H54 (cell line): ENCODE measurements at places on chromosomes 12 and 14.
A peak's percentile ranks its signal among the peaks of the same experiment; 100 is the strongest.

GRCh38 chr14:100618318-100618693 lies 31.1 kb upstream of the BEGAIN start:
- no peak for DNase-seq

GRCh38 chr12:113684053-113684907 lies 212.6 kb upstream of the LHX5 start:
- DNase-seq: peak; percentile 63

- DNase-seq: no peak
Observed at GRCh38 chr12:51430196-51430895, 5.7 kb downstream of the SLC4A8 start.

DNA sequence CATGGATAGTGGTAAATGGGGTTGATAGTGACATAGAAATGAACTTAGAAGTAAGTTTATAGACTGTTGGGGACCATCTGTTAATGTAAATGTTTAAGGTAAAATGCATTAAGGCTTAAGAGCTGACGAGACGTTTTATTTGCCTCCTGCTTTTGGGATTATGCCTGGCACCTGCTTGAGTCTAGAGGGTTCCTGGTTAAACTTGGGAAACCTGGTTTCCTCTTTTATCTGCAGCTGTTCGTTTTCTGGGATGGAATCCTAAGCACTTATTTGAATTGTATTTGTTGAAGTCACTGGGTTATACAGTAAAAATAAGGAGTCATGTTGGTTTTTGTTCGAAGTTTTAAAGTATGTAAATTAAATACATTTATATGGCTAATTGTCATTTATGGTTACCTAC lies 914.7 kb downstream of the NRXN3 start:
- DNase-seq: no peak

- no peak for DNase-seq
Observed at GRCh38 chr12:15527201-15528080, 205.1 kb downstream of the PTPRO start.

DNA sequence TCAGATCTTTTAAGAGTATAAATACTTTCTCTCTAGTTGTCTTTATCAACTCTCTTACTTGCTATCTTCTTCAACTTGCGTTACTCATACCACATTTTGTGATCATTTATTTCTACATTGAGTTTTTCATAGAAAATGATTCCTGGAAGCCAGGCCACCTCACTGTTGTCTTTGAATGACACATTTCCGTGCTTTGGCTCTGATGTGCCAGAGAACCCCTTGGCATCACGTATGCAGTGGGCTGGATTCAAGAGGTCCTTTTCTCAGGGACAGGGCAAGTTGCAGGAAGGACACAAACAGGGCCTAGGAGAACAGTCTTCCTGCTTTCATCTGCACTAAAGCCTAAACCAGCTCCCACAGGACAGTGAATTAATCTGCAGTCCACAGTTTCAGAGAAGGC lies 70.3 kb upstream of the PYGL start:
- DNase-seq: no peak

DNA sequence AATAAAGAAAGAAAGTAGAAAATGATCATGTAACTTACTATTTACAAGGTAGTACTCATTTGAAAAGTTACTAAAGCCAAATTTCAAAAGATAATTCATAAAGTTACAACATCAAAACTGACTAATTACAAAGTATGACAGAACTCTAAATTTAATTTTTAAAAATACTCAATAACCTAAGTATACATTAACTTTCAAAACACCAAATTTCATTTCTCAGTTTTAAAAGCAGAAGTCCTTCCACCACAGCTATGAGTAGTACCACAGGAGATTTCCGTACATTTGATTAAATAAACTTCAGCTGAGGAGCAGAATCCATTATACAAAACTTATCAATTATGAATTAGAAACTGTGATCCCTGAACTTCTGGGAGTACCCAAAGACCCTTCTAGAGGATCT lies 100.8 kb upstream of the BBS10 start:
- no peak for DNase-seq

DNA sequence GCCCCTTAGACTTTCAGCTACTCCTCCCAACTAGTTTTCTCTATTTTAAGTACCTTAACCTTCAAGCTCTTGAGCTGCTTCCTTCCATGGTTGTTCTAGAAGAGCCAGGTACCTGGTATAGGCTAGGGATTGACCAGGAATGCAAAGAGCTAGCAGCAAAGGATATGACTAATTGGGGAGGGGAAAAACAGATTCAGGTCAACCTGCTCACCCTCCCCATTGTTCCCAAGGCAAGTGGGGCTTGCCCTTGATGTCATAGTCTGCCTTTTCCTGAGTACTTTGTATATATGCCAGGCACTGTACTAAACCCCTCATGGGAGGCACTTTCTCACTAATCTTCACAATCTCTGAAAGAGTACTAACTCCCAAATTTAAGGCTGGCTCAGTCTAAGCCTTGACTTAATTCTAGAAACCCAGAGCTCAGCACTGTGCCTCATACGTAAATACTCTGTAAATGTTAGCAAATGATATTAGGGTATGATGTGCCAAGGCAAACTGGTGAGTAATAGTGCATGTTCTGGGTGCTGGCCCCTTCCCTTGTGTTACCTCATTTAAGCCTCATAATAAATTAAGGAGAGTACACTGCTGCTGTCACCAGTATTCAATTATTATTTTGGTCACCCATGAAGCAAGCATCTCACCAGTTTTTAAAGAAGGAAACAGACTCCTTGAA lies 42.2 kb downstream of the SUDS3 start:
- no peak for DNase-seq

- DNase-seq: no peak
Observed at GRCh38 chr14:101456246-101457175, 104.8 kb upstream of the DIO3 start.

- DNase-seq: no peak
Observed at GRCh38 chr12:98699586-98699985, 54.5 kb downstream of the APAF1 start.

- DNase-seq: no peak
Observed at GRCh38 chr14:102622262-102622885, 29.9 kb downstream of the RCOR1 start.

DNA sequence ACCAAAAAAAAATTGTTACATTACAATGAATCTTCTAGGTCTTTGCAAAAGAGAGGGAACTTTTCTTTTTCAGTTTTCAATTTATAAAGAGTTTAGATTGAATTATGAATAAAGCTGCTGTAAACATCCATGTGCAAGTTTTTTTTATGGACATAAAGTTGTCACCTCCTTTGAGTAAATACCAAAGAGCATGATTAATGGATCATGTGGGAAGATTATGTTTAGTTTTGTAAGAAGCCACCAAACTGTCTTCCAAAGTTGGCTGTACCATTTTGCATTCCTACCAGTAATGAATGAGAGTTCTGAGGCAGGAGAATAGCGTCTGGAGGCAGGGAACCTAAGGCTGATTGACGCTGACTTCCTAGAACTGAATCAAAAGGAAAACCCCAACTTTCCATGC lies 30.2 kb downstream of the LEMD3 start:
- DNase-seq: no peak

GRCh38 chr12:570921-571794 lies 92.1 kb downstream of the NINJ2 start:
- peak; percentile 82 for DNase-seq

DNA sequence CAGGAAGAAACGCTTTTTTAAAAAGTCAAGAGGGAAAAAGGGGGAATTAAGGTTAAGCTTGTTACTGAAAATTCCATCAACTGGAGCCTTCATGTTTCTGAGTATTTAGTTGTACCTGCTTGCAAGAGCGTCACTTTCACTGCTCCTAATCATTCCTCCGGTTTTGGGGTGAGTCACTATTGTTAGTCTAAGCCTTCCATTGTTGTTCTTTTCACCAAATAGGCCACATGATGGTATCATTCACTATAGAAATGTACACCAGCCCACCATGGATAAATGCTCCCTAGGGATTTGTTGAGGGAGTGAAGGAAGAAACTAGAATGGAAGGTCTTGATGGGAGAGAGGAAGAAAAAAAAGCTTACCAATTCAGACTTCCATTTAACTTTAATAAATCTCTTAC lies 3.0 kb downstream of the IL22 start:
- DNase-seq: no peak

DNA sequence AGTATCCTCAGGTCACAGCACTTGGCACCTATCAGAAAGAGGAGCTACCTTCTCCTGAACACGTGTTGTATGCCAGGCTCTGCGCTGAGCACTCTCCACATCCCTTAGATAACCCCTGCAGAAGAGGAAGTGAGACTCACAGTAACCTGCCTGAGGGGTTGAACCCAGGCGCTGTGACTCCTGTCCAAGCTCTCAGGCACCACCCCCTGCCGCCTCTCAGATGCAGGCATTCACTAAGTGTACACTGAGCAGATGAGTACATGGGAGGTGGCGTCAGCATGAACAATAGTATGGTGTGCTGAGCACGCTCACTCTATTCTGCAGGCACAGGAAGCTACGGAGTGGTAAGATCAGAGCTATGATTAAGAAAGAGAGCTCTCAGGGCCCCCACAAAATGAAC lies 21.0 kb upstream of the RIC8B start:
- no peak for DNase-seq

DNA sequence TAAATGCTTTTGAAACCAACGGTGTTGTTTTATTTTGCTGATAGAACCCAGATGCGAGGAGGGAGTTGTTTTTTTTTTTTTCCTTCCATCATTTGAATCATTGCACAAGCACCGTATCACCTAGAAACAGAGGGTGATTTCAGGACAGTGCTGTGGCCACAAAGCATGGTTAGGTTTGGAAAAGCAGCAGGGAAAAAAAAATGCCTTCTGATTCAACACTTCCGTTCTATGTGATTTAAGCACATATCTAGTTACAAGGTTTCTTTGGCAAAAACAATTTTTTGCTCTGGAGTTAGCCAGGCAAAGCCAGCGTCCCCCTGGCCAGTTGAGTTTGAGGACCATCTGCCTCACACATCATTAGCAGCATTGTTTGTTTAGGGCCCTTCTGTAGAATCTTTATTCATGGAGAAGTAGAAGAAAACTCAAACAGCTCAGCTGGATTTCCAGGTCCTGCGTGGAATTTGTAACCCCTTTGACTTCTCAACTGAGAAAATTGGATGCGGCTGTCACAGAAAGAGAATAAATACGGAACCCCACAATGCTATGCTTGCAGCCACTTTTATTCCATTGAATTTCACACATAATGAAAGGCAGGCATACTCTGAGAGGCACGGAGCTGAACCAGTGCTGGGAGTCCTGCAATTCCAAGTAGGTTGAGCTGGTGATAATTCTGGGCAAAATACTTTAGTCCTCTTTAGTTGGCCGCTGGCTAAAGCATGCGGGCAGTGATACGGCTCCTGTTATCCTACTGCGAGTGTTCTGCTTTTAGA lies 17.0 kb upstream of the WNT5B start:
- DNase-seq: no peak
